ENCODE measurements at places on chromosomes 2 and 18.

DNA sequence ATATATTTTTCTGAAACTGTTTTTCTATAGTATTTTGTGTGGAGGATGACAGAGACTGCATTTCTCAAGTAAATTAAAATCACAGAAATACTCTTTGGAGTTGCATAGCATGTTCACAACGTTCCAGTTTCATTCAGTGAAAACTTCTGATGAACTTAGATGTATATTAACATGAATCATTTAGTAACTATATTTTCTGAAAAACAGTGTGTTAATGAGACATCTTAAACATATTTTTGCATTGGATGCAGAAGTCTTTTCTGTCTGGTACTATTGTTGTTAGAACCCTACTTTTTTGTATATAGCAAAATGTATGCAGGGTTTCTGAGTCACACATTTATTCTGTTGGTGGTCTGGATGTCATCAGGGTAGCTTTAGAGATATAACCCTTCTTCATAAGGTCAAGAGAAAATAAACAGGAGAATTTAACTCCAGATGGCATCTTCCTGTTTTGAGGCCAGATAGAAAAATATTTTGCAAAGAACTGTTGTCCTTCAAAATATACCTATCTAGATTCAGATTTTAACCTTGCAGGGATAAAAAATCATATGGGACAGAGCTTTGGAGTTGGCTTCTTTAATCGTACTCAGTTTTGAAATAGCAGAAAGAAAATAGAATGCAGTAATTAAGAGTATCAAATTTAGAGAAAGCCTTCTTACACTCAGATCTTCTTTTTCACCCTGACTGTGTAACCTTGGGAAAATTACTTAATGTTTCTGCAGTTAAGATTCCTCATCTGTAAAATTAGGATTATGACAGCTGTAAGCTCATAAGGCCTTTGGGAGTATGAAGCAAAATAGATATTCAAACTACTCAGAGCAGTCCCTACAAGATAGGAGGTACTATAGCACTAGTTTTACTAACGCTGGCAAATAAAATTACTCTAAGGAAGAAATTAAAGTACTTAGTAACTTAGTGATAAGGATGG is 5.3 kb downstream of the COL3A1 start:
- DNase-seq, result peak; percentile 58

- no peak for DNase-seq
Observed at GRCh38 chr2:134999521-134999920, 47.7 kb downstream of the MAP3K19 start.

GRCh38 chr2:86430368-86430767 is 10.8 kb upstream of the KDM3A start:
- no peak for DNase-seq

- no peak for DNase-seq
Observed at GRCh38 chr2:106758901-106759497, 127.0 kb downstream of the ST6GAL2 start.

DNA sequence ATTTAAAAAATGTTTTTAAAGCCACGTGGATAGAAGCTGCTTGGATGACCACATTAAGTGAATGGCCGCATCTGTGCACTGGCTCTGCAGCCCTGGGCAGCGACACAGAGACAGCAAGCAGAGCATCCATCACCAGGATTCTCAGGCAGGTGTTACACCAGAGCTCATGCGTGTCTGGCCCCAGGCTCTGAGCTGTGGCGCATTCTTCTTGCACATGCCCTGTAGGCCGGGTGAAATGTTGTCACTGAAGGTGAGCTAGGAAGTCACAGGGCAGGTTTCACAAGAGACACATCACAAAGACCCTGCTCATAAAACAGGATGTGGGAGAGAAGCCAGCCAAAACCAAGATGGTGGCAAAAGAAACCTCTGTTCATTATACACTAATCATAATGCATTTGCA is 8.4 kb upstream of the PXDN start:
- DNase-seq, result no peak

DNA sequence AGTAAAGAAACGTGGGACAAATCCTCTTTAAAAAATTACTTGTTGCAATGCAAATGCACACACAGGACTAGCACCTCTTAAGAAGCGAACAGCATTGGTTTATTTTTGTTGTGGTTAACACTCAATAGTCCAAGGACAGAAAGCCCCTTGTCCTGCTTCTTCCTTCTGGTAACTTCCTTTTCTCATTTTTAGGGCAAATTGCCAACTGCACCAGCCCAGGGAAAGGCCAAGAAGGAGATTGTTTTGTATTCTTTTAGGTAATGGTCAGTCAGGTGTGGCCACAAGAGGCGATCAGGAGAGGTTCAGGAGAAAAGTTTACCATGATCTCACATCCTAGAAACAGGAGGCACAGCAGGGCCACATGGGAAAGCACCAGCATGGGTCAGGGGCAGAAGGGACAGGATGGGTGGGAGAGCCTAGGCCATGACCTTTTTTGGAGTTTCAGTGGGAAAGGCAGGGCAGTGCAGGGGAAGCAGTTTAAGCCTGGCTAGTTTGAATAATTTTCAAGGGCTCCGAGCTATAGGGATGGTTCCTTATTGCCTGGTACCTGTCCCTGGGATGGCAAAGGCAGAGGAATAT is 73.0 kb downstream of the CHRNA1 start:
- no peak for DNase-seq

GRCh38 chr2:241037498-241037897 is 39.1 kb downstream of the SNED1 start:
- no peak for DNase-seq

DNA sequence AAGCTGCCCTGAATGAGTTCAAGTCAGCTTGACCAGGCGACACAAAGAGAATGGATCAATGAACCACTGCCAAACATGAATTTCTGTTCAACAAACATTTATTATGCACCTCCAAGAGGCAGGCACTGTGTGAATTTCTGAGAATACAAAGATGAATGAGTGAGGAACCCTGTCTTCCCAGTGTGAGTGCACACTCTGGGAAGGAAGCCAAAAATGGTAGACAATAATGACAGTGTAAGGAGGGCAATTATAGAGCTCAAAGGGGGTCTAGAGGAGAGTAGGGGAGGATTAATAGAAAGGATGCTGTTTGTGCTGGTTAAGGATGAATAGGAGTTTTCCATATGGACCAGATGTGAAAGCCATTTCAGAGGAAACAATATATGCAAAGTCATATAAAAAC is 213.4 kb downstream of the DCC start:
- no peak for DNase-seq

DNA sequence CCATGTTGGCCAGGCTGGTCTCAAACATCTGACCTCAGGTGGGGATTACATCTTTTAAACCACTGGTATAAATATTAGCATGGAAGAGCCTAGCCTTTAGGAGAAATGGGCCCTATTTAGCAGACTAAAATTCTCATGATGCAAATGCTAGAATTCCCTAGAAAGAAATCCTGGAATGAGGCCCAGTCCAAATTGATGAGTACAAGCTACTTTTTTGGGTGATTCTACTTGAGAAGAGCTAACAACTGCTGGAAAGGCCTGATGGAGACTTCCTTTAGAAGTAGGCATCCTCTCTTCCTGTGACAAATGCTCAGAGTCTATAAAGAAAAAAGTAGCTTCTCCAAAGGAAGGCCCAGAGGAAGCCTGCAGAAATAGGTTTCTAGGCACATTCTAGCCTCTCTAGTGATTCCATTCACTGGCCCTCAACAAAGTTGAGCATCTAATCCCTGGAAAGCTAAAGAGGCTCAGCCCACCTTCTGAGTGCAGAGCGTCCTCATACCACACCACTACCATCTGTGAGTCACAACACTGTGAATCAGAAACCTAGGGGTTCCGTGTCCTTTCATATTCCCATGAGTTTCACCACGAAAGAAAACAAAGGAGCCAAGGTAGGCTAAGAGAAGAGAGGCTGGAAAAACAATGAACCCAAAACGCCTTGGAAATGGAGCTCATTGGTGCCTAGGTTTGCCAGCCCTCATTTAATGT is 183.1 kb downstream of the C1D start:
- DNase-seq, result peak; percentile 77

Measured in EL (cell line).